ENCODE measurements at places on chromosomes 1 and 21. TPM values are rescaled to one million over a fixed set of nuclear protein-coding genes. Genes with fewer than 3 reads are reported as not detected.

DNA sequence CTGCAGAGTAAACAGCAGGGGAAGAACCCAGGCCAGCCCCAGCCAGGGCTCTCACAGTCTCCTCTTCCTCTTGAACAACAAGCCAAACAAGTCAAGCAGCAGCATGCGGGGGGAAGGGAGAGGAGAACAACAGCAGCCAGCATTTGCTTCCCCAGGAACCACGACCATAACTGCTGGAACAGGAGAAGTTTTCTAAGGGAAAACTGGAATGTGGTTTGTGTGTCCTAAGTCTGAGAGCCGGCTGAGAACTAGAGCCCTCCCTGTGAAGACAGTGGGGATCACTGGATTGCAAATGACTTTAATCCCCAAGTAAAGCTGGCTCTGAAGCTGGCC lies 48.2 kb downstream of the COQ8A start:
- DNase-seq, result no peak

DNA sequence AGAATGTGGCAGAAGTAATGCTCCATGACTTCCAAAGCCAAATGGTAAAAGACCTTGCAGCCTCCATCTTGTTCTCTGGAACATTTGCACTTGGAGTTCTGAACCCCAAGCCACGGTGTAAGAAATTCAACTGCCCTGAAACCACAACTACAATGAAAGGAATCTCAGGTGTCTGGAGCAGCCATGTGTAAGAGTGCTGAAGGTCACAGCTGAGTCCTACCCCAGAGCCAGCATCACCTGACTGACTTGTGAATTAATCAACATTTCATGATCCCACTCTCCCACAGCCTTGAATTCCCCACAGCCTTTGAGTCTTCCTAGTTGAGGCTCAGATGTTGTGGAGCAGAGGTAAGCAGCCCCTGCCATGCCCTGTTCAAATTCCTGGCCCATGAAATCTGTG lies 192.8 kb upstream of the CAMK1G start:
- no peak for DNase-seq

- no peak for DNase-seq
These were observed 26.9 kb downstream of the ZBTB21 start for GRCh38 chr21:41983229-41983628.

GRCh38 chr1:85275701-85276214 lies 674 bp downstream of the BCL10 start:
- DNase-seq, result no peak

GRCh38 chr1:60802884-60803283 lies 279.5 kb upstream of the NFIA start:
- DNase-seq, result no peak

DNA sequence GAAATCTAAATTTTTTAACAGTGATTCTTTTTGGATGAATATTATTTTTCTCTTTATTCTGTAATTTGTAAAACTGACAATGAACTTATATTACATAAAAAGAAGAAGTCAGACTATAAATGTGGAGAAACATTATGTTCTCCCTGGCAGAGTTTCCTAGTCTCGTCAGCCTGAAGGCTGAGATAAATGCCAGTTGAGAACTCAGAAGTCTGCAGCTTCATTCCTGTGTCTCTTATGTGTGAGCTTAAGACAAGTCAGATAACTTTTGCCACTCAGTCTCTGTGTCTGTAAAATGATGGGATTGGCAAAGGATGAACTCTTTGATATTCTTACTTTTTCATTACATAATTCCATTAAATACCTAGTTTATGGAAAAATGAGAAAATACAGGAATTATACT lies 568.8 kb upstream of the ZRANB2 start:
- no peak for DNase-seq

TAS1R1 gene
- 5.5 TPM for polyA plus RNA-seq

GRCh38 chr1:177945943-177946650 lies 23.8 kb downstream of the SEC16B start:
- DNase-seq, result no peak

- no peak for DNase-seq
These were observed 7.2 kb upstream of the SEMA4A start for GRCh38 chr1:156146020-156146768.

- DNase-seq, result no peak
These were observed 9.6 kb downstream of the RBM15 start for GRCh38 chr1:110348771-110349170.

KCNAB2 gene
- 4.1 TPM for polyA plus RNA-seq

GRCh38 chr1:201371792-201372191 lies 5.7 kb downstream of the TNNT2 start:
- DNase-seq, result no peak

AKR7A3 gene
- 1.4 TPM for polyA plus RNA-seq

CEP170 gene
- 51.1 TPM for polyA plus RNA-seq

PRRX1 gene
- 167 TPM for polyA plus RNA-seq

DNA sequence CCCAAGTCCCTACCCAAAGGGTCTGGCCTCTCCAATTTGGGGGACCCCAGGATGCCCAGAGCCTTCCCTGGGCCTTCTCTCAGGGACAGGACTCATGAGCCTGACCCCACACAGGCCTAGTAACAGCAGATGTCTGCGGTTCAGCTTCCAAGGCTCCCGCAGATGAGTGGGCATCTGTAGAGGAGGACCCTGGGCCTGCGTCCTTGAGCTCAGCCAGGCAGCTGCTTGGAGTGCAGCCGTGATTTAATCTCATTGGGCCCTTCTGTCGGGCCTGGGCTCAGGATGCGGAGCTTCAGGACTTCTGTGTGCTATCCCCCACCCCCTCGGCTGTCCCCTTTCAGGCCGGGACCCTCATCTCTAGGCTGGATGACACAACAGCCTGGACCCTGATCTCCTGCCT lies 35.4 kb downstream of the IGSF21 start:
- DNase-seq, result no peak

GRCh38 chr1:63662841-63663240 lies 69.6 kb downstream of the PGM1 start:
- DNase-seq, result no peak

LORICRIN gene
- not detected for polyA plus RNA-seq

GRCh38 chr1:237817277-237817676 lies 73.4 kb downstream of the ZP4 start:
- DNase-seq, result no peak
